Ecto neural progenitor cell (in vitro differentiated cells): ENCODE measurements at places on chromosomes 11 and 22.

- no peak for DNase-seq
Observed at GRCh38 chr11:29707924-29708323, 308.9 kb downstream of the KCNA4 start.

DNA sequence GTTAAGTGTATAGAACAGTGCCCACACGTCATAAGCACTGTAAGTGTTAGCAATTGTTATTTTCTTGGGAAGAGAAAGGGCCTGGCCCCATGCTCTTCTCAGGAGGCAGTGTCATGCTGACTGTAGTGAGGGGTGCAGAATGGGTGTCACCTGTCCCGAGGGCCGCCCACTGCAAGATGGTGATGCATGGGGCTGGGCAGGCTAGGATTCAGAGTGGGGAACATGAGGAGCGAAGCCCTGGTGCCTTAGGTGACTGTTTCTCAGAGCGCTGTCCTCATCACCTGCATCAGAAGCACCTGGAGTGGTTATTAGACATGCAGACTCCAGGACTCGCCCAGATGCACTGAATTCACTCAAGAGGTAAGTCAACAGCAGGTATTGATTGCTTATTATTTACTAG is 101.0 kb upstream of the PARVA start:
- no peak for DNase-seq

DNA sequence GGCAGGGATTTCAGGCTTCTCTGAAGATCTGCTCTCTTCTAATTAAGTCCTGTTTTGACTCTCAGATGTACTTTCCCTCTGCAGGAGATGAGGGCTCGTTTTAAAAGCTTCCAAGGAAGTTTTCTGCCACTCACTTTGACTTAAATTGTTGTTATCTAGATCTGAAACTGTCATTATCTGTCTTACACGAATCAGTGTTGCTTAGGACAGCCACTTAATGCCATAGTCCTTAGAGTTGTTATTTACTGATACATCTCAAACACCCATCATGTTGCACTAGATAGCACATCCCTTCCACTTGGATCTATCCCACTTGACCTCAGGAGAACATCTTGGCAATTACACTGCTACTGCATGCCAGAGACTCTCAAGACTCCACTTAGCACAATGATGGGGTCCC is 86.9 kb upstream of the FAT3 start:
- DNase-seq: no peak

DNA sequence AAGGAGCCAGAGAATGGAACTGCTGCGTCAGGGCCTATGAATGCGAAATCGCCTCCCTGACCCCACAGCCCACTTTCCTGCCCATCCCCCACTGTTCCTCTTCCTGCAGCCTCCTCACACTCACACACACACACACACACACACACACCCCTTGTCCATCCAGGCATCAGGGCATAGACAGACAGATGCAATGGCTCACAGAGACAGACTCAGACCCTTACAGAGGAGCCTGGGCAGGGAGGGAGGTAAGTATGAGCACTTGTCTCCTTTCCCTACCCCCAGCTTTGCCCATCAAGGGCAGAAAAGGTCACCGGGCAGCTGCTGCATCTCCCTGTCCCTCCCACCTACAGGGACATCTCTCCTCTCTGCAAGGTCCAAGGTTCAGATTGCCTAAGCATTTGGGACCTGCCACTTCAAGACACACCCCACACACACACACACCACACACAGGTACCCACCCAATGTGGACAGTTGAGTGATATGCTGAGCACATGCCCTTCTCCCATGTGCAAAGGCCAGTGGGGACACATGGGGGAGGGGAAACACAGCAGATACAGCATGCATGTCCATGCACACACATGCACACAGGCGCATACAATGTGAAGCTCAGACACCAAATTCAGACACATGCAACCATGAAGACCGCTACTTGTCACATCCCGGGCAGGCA is 2.0 kb upstream of the NRXN2 start:
- DNase-seq: peak; percentile 49

- no peak for DNase-seq
Observed at GRCh38 chr11:113839842-113840241, 35.5 kb downstream of the USP28 start.
